ENCODE measurements at places on chromosomes 3 and 15.

DNA sequence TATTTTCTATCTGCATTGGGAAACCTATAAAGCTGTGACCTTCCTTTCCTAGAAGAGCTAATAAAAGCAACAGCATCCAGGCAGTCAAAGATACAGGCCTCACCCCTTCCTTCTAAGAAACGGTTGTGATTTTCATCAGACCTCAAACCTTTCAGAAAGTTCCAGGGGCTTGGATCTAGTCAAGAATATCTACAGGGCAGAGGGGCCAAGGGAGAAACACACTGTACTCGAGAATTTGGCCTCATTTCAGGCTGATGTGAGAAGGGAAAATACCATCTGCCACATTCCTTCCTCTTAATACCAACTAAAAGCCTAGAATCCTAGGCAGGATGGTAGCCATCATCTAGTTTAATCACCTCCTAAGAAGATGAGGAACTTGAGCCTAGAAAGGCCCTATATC, 24.5 kb upstream of the BCL6 start:
- DNase-seq: no peak

DNA sequence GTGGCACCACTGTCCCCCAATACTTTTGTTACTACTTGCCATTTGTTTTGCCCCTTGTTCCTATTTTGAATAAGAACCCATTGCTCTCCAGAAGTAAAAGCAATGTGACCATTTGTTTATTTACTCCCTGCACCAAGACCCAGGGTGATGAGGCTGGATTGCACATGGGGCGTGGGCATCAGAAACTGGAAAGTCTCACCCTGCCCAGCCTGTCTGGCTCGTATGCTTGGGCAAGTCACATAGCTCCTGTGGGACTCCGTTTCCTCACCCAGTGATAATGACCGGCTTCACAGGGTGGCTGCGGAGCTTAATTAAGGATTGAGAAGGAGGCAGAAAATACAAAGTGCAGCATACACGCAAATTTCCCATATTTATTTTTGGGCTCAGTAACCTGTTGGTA, 167.7 kb upstream of the ICE2 start:
- DNase-seq: no peak

GRCh38 chr3:185549651-185550111, 2.7 kb downstream of the LIPH start:
- DNase-seq: no peak

- DNase-seq: no peak
Measured at GRCh38 chr3:64385277-64385676, 160.0 kb upstream of the PRICKLE2 start.

- no peak for DNase-seq
Measured at GRCh38 chr3:7959094-7959493, 542.5 kb upstream of the LMCD1 start.

- DNase-seq: no peak
Measured at GRCh38 chr3:187646906-187647660, 23.1 kb downstream of the SST start.

All from cortex of kidney (tissue), 1 donor.